ENCODE measurements at places on chromosomes 1 and 21. TPM values are rescaled to one million over a fixed set of nuclear protein-coding genes. Genes with fewer than 3 reads are reported as not detected.

Gene KLHDC9
- 0.52 TPM for total RNA-seq

Gene TIE1
- 1.9 TPM for total RNA-seq

Gene OR6N1
- not detected for total RNA-seq

Gene MTMR11
- 2.9 TPM for total RNA-seq

Gene CFHR3
- total RNA-seq, result not detected

Gene EFNA1
- not detected for total RNA-seq

Gene KIF26B
- total RNA-seq, result 0.28 TPM

Gene HLX
- 0.77 TPM for total RNA-seq

Gene AMY1B
- not detected for total RNA-seq

Gene C1orf87
- total RNA-seq, result not detected

Gene ST6GALNAC5
- not detected for total RNA-seq

Gene RHD
- total RNA-seq, result not detected

Gene NOS1AP
- not detected for total RNA-seq

Gene AMY2A
- not detected for total RNA-seq

Gene HSF2BP
- total RNA-seq, result 0.47 TPM

Gene LUZP1
- total RNA-seq, result 20.4 TPM

Gene F5
- 3.1 TPM for total RNA-seq

Gene OPRD1
- not detected for total RNA-seq

DNA sequence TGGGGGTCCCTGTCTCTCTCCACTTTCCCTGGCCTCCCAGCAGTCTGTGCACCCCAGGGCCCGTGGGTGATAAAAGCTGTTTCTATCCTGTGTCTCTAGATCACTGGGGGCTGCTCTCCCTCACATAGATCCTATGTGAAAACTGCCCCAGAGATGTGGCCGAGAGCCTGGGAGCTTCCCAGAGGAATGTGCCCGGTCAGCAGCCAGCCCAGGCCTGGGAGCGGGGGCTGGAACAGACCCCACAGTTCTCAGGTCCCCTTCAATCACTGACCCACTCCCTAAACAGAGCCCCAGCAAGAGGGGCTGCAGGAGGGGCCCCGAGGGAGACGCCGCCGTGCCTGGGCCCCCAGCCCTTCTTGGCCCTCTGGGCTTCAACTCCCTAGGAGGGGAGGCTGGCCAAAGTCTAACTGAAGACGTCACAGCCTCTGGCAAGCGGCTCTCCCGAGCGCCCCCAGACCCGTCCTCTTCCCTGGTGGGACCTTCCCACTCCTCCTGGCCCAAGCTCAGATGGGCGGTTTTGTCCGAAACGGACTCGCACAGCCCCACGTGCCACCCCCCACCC lies 403 bp downstream of the MXRA8 start:
- no peak for DNase-seq

DNA sequence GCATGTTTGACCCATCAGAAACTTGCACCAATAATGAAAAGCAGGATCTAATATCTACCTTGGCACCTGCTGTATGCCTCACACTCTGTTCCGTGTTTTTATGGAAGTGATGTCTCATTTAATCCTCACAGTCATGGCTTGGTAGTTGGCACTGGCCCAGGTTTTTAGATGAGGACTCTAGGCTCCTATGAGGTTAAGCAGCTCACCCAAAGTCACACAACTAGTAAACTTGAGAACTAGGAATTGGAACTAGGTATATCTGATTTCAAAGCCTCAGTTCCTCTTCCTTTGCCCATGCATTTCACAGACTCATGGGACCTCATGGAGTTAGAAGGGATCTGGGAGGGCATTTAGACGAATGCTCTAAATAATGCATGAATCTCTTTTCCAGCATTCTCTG lies 21.3 kb upstream of the TARBP1 start:
- no peak for DNase-seq

- no peak for DNase-seq
Observed at GRCh38 chr1:54811739-54812655, 10.9 kb upstream of the TTC22 start.

GRCh38 chr1:203698144-203698543 lies 66.8 kb upstream of the LAX1 start:
- no peak for DNase-seq

- DNase-seq, result no peak
Observed at GRCh38 chr1:197544553-197544952, 230.7 kb downstream of the DENND1B start.

DNA sequence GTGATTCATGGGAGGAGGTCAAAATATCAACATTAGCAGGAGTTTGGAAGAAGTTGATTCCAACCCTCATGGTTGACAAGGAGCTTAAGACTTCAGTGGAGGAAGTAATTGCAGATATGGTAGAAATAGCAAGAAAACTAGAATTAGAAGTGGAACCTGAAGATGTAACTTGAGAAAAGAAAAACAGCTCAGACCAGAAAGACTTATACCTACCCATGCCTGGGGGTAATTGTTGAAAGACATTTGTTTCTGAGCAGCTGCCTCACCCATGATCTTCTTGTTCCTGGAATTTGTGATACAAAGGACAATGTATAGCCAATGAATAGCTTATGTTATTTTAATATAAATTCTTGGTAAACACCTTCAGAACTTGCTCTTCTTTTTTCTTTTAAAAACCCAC lies 128.6 kb downstream of the LRIG2 start:
- DNase-seq, result no peak

- no peak for DNase-seq
Observed at GRCh38 chr21:33030633-33031032, 4.9 kb downstream of the OLIG2 start.

- no peak for DNase-seq
Observed at GRCh38 chr1:87644033-87644578, 315.4 kb downstream of the LMO4 start.

DNA sequence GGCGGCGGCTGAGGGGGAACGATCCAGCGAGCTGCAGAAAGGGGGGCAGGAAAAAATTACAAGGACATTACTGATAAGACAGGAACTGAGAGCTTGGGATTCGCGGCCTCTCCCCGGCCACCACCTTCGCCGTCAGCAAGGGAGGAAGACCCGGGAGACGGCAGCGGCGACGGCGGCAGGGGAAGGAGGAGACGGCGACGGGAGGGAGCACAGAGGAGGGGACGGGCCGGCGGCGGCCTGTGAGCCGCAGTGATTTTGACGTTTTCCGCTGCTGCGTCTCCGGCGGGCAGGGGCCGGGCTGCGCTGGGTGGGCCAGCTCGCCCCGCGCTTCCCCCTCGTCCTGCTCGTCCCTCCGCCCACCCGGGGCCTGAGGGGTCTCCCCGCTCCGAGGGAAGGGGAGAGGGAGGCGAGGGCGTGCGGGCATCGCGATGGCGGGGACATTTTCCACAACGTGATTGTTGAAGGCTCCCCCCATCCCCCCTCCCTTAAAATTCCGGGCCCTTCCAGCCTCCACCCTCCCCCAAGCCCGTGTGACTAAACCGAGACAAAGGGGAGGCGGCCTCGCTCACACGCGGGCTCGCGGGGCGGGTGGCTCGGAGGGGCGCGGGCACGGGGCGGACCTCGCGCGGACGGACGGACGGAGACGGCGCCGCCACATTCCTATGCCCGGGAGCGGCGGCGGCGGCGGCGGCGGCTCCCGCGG lies 407 bp downstream of the CAMSAP2 start:
- DNase-seq, result no peak

GRCh38 chr1:165737196-165737595 lies 31.5 kb downstream of the TMCO1 start:
- DNase-seq, result no peak

DNA sequence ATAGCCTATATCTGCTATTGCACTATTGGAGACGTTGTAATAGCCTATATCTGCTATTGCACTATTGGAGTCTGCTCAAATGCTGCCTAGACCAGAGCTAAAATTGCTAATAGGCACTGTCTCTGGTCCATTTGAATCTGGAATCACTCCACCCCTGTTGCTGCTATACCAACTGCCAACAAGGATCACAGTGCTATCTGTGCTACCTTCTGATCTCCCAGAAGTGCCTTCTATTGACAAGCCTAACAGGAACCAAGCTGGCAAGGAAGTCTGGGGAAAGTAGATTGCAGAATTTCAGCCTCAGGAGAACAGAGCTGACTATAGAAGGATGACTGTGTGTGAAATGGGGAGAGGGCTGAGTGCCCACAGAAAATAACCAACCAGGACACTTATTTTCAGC lies 15.9 kb downstream of the RWDD3 start:
- DNase-seq, result no peak

- DNase-seq, result no peak
Observed at GRCh38 chr1:244046907-244047611, 4.0 kb upstream of the ZBTB18 start.

DNA sequence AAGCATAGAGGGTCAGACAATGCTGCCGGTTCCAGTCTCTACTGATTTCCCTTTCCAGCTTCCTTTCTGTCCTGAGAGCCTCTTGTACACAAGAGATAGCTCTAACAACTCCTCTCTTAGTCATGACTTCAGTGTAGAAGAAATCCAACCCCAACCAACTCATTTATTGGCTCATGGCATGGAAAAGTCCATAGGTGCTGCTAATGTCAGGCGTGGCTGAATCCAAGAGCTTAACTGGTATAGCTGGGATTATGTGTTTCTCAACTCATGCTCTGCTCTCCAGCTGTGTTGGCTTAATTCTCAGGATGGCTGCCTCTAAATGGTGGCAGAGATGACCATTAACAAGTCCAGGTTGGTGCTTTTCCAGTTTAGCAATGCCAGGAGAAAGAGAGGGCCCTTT lies 12.4 kb upstream of the THRAP3 start:
- no peak for DNase-seq

DNA sequence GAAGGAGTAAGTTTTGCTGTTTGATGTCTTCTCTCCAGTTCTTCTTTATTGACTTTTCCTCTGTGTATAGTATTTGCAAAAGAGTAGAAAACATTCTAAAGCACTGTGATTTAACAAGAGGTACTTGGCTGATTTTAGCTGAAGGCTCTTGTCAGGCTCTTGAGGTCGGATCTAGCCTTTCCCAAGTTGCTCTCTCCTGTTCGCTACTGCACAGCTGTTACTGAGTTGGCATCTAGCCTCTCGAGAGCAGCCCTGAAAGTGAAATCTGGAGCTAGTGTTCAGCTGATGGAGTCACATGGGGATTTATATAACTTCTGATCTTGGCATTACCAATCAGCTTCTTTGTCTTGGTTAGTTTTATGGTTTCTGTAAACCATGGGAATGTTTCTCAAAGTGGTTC lies 193.1 kb downstream of the RYR2 start:
- no peak for DNase-seq

- no peak for DNase-seq
Observed at GRCh38 chr1:203479646-203480045, 4.0 kb downstream of the PRELP start.

DNA sequence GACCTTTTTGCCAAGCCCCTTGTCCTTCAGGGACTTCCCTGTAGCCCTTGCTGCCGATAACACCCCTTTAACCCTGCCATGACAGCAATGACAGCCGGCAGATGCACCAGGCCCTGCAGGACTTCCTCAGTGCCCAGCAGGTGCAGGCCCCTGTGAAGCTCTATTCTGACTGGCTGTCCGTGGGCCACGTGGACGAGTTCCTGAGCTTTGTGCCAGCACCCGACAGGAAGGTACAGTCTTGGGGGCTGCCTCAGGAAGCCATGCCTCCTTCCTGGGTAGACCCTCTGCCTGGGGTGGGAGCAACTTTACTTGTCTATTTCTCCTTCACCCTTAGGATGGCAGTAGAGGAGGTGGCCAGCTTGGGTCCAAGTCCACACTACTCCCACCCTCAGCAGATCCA lies 16.1 kb upstream of the PADI6 start:
- peak; percentile 45 for DNase-seq

DNA sequence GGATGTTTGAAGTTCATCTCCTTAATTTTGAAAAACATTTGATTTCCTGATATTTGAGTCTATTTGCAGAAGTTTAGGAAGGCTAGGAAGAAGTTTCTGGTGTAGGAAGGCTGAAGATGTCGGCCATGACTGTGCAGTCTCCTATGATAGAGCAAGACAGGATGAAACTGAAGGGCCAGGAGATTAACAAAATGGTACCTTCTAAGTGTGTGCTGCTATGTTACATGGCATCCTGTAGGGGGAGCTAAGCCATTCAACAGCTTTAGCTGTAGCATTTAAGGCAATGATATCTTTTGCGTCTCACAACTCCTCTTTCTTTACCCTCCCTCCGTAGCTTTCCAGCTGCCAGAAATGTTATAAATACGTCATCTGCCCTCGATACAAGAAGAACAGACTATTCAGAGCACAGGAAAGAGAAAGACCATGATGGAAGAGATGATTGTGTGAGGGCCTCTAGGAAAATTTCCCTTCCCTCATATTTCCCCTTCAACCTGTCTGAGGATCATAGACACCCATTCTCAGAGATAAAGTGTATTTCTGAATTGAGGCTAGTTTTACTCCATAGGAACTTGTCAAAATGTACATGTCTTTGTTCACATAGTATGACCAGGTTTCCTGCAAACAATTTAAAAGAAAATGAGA lies 61.1 kb downstream of the XCL1 start:
- no peak for DNase-seq

DNA sequence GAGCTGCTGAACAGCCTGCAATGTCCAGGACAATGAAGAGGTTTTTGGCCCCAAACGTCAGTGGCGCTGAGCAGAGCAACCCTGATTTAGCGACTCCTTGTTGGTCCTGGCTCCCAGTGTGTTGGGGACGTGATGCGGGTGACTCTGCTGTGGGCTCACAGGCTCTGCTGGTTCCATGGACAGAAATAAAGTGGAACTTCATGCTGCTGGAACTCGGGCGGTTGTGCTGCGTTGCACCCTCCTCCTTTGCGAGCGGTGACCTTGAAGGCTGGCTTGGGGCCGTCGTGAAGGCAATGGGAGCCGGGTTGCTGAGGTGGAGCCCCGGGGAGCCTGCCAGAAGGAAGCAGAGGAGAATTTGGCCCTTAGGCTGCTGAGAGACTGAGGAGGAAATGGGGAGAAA lies 122.6 kb upstream of the C1orf174 start:
- DNase-seq, result no peak

GRCh38 chr1:16926491-16927073 lies 4.9 kb downstream of the CROCC start:
- DNase-seq, result no peak

DNA sequence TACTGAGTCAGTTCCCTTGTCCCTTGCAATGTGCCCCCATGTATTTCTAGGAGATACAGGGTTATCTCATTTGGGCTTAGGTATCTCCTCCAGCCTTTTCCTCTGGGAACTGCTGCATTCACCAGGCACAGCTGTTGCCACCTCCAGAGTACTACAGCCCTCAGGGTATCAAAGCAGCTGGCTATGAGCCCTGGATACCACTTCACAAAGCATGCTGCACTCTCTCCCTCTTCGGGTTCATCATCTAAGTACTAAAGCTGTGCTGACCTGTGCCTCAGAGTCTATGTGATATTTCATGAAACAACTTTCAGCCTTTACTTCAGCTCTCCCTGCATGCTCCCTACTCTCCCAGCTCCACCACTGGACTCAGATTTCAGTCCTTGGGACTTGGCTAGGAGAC lies 62.3 kb downstream of the CCDC185 start:
- no peak for DNase-seq

DNA sequence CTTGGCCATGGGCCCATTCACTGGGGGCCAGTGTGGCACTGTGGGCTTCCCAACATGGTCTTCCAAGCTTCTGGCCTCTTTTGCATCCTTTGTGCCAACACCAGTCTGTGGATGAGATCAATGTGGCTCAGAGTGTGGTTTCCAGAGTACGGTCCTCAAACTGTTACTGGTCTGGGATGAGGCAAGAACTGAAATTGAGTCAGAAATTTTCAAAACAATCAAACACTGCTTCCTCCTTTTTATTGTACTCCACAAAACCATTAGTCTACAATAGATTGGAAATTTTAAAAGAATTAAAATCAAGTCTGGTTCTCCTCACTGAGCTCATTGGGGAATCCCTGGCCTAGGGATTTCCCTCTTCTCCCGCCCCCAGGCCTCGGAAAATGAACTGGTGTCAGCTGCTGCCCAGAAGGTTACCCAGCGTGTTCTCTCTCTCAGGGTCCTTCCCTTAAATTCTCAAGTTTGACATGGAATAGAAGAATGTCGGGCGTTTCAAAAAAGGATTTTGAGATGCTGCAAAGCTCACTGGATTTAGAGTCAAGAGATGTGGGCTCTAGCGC lies 222.0 kb downstream of the SDCCAG8 start:
- no peak for DNase-seq

Data from activated CD8-positive, alpha-beta memory T cell treated with anti-CD3 and anti-CD28 coated beads, Interleukin-2, amount 10 ng/mL, durations not matched to agents 7 days and 5 days (primary cell).